ENCODE measurements at places on chromosomes 4 and X.

GRCh38 chr4:145935253-145936141, 3.1 kb downstream of the ZNF827 start:
- peak; percentile 63 for DNase-seq

DNA sequence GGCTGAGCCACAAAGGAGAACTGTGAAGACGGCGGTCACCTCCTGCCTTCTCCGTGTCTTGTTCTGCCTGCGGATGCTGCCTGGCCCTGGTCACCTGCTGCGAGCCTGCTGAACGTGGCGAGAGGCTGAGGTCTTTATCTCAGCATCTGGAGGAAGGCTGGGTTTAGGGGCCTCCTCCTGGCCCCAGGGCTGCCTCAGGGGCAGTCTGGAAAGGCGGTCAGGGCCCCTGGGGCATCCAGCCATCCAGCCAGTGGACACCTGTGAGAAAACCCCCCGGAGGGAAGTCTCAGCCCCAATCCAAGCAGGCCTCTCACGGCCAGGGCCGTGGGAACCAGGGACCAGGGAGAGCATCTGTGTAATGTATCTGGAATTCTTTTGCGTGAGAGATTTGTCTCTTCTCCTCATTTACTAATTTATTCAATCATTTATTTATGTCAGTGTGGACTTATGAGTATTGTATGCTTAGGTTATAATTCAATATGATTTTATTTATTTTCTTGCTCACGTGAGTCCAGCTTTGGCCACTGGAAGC, 11.3 kb downstream of the PDE6B start:
- DNase-seq, result no peak

GRCh38 chrX:39397561-39398199, 596.4 kb downstream of the MID1IP1 start:
- DNase-seq, result no peak

DNA sequence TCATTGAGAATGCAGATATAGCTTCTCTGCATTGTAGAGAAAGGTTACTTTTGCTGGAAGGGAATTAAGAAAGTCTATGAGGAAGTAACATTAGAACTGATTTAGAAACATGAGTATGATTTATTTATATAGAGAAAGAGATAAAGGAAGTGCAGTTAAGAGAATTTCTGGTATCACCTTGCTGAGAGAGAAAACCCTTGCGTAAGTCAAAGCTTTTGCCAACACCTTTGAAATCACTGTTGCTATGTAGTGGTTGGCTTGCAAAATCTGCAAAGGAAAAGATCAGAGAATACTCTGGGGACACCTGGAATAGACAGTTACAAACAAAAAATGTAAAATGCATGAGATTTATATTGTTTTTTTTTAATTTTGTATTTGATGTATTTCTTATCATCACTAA, 137.3 kb upstream of the RXFP1 start:
- DNase-seq, result no peak

- DNase-seq, result no peak
These were observed 42.4 kb upstream of the MCF2 start for GRCh38 chrX:139750390-139750789.

DNA sequence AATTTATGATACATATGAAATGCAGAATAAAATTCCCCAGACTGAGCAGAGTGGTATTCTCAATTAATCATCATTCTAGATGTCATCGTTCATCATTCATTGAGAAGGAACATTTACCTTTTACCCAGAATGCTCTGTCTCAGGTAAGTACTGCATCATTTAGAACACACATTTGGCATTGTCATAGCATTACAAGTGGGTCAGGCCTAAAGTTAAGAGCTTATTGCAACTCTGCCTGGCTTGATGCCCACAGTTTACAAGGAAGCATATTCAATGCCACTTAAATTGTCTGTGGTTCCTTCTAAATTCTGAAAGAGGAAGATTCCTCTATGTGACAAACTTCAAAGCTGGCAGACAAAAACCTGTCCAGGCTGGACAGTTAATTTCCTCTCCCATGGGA, 87.3 kb downstream of the CAMK2D start:
- no peak for DNase-seq

GRCh38 chr4:64796581-64796980, 387.3 kb upstream of the TECRL start:
- no peak for DNase-seq

GRCh38 chr4:99723612-99724011, 66.0 kb upstream of the C4orf54 start:
- DNase-seq, result peak; percentile 92
